ENCODE measurements at places on chromosomes 12 and 14.

DNA sequence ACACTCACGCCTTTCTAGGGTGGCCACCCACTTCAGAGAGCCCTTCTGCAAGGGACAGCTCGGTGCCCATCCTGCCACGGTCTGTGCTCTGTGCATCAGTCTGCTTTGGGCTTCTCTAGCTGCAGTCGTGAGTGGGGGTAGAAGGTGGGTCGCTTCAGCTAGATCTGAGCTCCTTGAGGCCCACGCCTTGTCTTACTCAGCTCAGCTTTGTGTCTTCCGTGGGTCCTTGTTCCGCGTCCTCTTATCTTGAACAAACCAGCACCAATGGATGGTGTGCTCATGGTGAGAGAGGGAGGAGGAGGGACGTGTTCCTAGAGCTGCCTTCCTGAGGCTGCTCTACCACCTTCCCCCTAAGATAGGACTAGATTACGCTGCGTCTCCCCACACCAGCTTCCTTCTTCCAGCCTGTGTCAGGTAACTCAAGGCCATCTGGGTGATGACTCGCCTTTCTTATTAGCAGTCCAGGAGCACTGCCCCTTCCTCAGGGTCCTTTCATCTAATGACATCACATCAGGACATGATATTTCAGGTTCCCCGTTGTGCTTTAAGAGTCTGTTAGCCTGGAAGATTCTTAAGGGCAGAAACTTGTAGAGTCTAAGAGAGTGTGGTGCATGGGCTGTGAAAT is 118.8 kb downstream of the TSPAN9 start:
- no peak for DNase-seq

DNA sequence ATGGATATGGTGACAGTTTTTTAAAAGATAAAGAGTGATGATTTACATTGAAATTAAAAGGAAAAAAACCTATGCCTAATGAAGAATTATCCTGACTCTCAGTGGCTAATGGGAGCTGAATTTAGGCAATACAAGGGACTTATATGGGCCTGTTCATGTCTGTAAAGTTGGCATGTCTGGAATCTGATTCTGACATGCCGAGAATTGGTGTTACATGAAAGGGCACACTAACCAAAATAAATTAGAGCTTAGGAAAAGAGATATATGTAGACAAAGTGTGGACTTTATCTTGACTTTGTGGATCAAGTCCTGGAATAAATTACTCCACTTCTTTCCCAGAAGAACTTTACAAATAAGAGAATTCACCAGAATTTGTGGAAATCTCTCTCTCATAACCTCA is 1.1 kb downstream of the TDG start:
- no peak for DNase-seq

DNA sequence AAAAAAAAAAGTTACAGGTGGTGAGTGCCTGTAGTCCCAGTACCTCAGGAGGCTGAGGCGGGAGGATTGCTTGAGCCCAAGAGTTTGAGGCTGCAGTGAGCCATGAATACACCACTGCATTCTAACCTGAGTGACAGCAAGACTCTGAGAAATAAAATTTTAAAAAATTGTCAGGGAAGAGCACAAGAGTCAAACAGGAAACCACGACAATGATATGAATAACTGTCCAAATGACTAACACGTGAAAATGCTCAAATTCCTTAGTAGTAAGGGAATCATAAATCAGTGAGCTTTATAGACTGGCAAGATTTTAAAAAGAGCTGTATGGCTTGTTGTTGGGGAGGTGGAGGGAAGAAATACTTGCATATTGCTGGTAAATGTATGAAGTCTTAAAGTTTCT is 12.9 kb upstream of the ASPG start:
- no peak for DNase-seq

- DNase-seq, result no peak
Observed at GRCh38 chr12:88127099-88127498, 14.8 kb downstream of the CEP290 start.

DNA sequence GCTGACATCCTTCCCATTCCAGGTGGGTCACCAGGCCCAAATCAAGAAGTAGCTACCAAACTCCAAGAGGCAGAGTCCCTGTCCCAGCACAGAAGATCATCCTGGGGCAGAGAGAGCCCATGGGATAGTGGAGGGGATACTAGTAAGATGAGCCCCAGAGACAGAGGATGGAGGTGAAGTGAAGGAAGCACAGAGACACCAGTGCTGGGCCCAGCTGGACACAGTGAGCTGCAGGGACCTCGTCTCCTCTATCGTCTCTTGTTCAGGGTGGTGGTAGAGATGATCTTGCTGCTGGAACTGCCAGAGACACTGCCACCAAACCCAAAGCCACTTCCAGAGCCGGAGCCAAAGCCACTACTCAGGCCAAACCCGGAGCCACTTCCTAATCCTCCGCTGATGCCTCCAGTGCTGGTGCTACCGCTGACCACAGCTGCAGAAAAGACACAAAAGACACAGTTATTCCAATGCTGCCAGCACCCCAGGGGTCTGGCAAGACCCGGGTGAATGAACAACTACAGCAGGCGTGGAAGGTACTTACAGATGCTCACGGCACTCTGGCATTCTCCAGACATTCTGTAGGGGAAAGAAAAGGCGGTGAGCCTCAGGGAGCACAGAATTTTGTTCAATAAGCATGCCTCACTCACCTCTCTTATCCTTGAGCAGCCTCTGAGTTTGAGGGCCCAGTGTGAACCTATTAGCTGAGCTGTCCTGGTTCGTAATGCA is 6.9 kb downstream of the KRT4 start:
- no peak for DNase-seq

DNA sequence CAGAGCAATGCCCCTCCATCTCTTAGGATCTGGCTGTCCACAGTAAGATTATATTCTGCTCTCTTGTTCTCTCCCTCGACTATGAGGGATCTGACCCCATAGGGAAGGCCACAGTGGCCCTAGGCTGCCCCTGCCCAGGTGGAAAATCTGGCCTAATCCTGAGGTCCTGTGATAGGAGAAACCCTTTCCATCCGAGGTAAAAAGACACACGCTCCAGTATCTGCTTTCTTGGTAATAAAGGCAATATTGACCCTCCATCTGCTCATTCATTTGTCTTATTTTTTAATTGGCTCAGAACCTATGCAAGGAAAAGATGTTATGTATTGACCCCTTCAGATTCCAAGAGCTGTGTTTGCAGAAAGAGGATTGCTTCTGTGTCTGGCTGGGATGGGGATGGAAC is 9.7 kb downstream of the KRT76 start:
- no peak for DNase-seq

DNA sequence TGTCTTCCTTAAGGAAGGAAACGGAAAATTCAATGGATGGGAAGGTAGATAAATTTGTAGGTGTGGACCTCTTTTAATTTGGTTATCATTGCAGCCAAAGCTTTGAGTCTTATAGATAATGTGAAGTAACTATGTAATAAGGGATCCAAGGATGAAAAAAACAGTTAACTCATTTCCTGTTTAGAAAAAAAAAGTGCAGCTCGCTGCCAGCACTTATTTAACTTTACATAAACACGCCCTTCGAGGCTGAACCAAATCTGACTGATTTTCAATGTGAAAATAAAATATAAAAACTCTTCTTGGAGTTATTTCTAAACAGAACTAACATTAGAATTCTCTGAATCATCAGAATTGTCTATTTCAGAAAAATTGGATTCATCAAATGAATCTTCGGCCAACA is 7.0 kb downstream of the NUBPL start:
- DNase-seq, result no peak

GRCh38 chr14:90743425-90743824 is 72.8 kb downstream of the TTC7B start:
- no peak for DNase-seq

GRCh38 chr14:64196814-64197411 is 97.3 kb downstream of the ESR2 start:
- peak; percentile 78 for DNase-seq

- no peak for DNase-seq
Observed at GRCh38 chr14:103817595-103817994, 29.8 kb downstream of the PPP1R13B start.

DNA sequence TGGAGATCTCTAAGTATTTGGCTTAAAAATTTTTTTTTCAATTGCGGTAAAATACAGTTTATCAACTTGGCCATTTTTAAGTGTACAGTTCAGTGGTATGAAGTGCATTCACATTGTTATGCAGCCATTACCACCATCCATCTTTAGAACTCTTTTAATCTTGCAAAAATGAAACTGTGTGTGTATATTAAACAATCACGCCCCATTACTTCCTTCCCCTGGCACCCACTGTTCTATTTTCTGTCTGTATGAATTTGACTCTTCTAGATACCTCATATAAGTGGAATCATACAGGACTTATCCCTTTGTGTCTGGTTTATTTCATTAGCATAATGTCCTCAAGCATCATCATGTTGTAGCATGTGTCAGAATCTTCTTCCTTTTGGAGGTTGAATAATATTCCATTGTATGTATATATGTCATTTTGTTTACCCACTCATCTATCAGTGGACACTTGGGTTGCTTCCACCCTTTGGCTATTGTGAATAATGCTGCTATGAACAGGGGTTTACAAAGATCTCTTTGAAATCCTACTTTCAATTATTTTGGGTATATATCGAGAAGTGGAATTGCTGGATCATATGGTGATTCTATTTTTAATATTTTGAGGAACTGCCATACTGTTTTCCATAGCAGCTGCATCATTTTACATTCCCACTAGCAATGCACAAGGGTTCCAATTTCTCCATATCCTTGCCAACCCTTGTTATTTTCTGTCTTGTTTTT is 62.9 kb downstream of the SAMD4A start:
- no peak for DNase-seq

DNA sequence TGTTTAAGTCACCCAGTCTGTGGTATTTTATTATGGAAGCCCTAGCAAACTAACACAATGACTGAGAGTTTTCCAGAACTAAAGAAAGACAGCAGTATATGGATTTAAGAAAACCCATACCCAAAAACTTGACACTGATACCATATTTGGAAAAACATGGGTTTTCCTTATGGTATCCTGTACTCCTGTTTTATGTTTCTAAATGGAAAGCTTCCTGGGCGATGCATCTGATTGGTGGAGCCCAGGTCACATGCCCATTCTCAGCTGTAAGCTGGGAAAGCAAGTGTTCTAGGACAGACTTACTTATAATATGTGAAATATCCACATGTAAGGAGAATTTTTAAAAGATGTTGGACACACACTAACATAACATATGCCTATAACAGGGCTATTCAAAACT is 4.5 kb upstream of the RNASE4 start:
- DNase-seq, result no peak

- DNase-seq, result peak; percentile 57
Observed at GRCh38 chr14:37411079-37411735, 183.8 kb downstream of the FOXA1 start.

GRCh38 chr12:23533265-23533664 is 416.2 kb downstream of the SOX5 start:
- no peak for DNase-seq

DNA sequence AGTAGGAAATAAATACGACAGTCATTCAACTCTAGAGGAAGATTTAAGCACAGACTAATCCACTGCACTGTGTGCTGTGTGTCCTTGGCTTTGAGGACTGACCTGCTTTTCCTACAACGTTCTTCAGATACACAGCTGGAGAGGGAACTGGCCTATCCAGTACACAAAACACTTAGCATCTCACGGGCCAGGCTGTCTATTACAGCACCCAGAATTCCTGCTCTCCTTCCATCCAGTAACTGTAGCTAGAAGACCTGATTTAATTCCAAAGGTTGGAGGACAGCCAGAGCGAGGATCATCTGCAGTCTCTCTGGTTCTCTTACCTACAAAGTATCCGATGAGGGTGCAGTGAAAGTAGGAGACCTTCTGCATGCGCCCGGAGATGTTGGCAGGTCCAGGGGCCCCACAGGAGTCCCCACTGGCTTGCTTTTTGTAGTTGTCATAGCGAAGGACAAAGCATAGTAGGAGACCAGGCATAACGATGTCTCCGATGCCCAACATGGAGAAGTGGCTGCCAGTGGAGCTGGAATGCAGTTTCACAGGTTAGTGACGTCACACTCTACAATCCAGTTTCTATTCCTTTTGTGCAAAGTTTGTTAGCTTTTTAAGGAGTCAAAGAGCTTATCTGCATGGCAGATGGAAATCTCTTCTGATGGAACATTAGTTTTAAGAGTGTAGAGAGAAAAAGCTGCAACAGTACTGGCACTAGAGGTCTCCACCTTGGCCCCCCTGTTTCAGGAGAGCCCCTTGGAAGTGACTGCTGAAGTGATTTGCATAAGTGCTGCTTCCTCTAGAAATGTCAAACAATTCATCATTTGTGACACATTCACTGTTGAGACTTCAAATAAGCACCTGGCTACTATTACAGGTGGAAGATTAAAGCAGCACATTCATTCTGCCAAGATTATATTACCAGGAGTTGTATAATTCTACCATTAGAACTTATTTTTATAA is 41.7 kb downstream of the ACADS start:
- DNase-seq, result peak; percentile 72

DNA sequence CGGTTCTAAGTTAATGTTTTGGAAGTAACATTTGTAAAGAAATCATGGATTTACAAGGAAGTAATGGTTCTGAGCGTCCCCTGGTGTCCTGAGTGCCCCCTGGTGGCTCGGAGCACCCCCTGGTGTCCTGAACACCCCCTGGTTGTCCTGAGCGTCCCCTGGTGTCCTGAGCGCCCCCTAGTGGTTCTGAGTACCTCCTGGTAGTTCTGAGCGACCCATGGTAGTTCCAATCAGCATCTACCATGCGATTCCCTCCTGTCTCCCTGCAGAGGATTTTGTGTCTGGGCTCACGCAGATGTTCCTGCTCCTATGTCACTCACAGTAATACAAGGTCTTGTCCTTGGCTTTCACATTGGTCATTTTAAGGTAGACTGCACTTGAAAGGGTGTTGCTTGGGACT is 1352.9 kb downstream of the TMEM121 start:
- no peak for DNase-seq

DNA sequence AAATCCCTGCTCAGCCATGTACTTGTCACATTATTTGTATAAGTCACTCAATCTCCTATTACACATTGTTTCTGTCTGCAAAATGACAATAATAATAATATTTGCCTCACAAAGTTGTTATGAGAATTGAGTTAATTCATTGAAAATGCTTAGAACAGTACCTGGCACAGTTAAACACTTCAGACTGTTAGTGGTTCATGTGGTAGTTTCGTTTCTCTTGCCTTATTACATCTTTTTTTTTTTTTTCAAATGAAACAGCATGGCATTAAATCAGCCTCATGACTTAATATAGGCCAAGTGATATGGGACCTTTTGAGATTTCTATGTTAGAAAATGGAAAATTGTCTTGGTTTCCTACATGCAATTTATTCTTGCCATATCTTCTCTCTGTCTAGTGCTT is 71.0 kb upstream of the CRY1 start:
- DNase-seq, result no peak

DNA sequence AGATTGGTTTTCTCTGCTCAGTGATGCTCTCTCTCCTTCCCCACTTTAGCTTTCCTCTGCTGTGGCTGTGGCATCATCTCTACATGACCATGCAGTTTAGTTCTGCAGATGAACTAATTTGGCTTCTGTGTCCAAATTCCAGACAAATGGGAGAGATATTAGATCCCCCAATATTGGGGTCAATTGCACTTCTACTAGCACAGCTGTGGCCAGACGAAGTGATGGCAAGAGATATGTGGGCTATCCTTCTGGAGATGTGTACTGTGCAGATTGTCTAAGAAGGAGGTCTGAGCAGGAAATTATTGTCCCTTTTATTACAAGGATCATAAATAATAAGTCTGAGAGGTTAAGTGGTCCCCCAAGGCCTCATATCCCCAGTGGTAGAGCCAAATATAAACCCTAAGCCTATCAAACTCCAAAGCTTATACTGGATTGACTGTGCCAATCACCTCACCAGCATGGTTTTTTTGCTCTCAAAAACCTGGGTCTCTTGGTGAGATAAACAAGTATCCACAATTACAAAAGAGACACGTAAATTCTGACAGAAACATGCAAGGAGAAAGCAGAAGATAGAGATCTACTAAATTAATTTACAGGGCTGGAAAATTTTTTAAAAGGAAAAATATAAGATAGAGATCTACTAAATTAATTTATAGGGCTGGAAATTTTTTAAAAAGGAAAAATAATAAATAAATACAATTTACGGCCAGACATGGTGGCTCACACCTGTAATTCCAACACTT is 29.1 kb upstream of the GCH1 start:
- no peak for DNase-seq

All from NCI-H510A treated with DMSO at 0.1 percent for 48 hours (cell line).